ENCODE measurements at places on chromosomes 11 and 22.

GRCh38 chr22:46827136-46827780, 64.8 kb downstream of the TBC1D22A start:
- no peak for DNase-seq

- peak; percentile 85 for DNase-seq
Observed at GRCh38 chr22:31248138-31248745, 36.1 kb downstream of the LIMK2 start.

DNA sequence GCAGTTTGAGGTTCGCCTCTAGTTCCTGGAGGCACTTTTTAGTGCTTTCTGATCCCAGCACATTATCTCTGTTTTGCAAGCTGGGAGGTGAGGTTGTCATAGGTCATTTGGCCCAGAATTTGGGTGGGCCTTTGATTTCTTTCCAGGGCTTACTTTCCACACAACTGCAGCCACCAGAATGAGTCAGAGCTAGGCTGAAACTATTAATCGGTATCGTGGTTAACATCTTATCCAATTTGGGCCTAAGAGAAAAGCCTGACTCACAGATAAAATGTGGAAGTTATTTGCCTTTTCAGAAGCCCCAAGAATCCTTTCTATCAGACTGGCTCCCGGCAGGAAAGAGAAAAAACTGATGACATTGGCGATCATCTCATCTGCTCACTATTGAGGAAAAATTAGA, 166.4 kb downstream of the KIRREL3 start:
- no peak for DNase-seq

- no peak for DNase-seq
Observed at GRCh38 chr22:23652711-23653110, 20.6 kb upstream of the DRICH1 start.

DNA sequence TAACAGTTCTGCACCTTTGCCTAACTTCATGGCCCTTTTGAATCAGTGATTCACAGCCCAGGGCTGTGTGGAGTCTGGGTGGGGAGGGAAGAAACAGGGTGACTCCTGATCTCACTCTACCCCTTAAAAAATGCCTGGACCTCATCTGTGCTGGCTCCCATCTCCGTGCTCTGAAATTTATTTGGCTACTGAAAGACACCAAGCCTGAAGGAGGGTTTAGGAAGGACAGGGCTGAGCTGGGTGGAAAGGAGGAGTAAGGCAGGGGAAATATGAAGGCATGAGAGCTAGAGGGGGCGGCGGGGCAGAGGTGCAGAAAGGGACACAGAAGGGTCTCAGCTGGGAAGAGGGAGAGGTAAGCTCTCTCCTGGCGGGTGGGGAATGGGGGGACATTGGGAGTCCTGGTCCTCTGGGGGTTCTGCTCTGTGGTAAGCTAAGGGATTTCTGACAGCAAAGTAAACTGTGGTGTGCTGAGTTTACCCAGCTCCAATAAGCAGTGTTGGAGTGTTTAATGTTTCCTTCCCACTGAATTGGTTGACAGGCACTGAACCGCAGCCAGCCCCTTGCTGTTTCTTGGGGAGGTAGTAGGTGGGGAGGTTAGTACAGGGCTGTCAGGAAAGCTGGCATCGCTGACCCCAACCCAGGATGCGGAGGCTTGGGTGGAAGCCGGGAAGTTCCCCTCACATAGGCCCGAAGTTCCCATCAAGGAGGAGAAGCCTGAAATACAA, 71.1 kb downstream of the RPUSD4 start:
- no peak for DNase-seq
